ENCODE measurements at places on chromosomes 12 and 14.

DNA sequence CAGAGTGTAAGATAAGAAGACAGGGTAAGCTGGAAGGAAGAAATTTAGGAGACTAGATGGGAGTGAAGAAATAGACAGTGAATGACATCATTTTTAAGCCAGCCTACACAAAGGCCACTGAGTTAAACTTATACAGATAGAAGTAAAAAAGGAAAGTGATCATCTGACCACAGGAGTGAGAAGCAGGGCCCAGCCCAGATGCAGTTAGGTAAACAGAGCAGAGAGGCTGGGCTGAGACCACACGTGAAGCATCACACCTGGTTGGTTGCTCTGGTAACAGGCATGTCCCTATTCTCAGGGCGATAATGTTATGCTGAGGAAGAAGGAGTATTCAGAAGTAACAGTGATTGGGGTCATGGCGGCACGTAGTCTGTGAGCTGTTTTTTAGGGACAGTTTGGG is 1079.4 kb downstream of the AACS start:
- DNase-seq = no peak

DNA sequence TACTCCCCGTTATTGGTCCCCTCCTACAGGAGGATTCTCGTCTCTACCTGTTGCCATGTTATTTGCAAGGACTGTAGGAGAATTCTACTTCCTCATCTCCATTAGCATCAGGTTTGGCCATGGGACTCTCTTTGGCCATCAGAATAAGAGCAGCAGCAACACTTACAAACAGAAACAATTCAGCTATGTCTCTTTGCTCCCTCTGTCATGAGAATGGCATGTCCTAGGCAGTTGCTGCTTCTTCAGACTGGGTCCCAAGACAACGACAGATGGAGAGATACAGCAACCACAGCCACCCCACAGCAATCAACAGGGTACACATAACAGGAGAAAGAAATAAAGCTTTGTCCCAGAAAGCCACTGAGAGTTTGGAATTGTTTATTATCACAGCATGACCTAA is 19.7 kb downstream of the SLC41A2 start:
- no peak for DNase-seq

GRCh38 chr14:34113005-34113511 is 162.2 kb upstream of the EGLN3 start:
- no peak for DNase-seq

DNA sequence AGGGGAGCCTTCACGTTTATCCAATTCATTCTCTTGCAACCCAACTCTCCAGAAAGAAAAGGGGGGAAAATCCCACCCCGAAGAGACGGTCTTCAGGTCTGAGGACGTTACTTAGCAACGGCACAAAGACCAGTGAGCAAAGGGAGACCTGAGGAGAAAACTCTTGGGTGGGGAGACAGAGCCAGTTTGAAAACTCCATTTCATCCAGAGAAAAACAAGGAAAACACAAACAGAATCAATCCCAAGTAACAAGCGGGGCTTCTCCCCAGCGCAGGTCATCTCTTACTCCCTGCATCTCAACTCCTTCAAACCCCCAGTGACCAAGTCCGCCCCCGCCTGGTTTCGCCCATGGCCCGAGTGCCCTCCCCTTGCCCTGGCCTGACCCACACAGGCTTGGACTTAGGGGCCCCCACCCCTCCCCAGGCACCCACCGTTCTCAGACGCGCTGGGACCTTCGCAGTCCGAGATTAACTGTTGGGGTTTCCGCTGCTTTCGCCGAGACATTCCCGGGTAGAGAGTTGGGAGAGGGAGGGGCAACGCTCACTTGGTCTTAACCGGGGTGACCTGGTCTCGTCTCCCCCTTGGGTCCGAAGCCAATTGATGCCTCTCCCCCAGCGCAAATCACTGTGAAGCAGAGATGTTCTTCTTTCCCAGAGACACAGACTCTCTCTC is 10.4 kb upstream of the SALL2 start:
- DNase-seq = no peak

GRCh38 chr12:82981150-82981549 is 294.4 kb downstream of the TMTC2 start:
- DNase-seq = no peak

- DNase-seq = no peak
These were observed 27.4 kb downstream of the ABCD4 start for GRCh38 chr14:74275241-74275841.

GRCh38 chr14:99860219-99860618 is 67.0 kb downstream of the EML1 start:
- no peak for DNase-seq

GRCh38 chr14:76456200-76456599 is 80.3 kb downstream of the ESRRB start:
- DNase-seq = no peak

- DNase-seq = no peak
These were observed 13.7 kb downstream of the DHX37 start for GRCh38 chr12:124975276-124975675.

DNA sequence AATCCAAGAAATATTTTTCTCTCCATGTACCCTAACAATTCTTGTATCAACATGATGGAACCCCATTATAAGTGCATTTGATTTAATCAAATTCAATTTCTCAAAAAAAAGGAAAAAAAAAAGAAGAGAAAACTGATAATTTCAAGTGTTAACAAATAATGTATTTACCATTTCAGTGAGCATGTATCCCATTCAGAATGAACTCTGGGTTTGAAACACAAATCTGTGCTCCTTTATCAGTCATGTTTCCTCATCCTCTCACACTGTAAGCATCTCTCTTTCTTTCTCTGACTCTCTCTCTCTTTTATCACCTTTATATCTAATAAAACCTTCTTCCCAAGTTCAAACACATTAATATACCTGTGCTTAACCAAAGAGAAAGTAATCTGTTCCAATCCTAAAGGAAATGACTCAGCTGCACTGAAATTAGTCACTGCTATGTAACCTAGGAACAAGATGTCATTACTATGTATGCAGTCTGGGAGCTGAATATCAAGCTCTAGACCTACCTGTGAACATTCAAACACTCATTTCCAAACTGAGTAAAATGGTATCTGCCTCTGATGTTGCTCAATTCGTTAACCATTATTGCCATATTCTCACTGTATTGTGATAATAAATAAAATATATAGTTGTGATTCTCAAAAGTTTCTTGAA is 135.0 kb upstream of the LRIG3 start:
- no peak for DNase-seq

DNA sequence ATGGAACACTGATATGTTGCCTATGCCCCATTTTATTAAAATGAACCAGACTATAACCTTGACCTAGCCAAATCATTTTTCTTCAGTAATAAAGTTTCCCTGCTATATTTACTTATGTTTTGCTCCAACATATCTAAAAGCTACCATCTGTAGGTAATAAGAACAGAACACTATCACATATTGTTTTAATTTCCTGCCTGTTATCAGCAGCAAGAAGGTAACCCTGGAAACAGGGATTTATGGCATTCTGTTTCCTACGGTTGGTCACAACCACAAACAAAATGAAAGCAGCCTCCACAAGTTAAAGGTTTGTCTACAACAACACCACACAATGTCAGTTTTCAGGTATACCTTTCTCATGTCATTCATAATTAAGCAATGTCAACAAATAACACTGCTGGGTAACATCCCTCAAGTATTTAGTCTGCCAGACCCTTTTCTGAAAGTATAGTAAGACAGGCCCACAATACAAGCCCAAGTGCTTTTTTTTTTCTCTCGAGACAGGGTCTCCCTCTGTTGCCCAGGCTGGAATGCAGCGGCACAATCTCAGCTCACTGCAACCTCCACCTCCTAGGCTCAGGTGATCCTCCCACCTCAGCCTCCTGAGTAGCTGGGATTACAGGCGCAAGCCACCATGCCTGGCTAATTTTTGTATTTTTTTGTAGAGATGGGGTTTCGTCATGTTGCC is 25.5 kb downstream of the GCH1 start:
- DNase-seq = no peak

DNA sequence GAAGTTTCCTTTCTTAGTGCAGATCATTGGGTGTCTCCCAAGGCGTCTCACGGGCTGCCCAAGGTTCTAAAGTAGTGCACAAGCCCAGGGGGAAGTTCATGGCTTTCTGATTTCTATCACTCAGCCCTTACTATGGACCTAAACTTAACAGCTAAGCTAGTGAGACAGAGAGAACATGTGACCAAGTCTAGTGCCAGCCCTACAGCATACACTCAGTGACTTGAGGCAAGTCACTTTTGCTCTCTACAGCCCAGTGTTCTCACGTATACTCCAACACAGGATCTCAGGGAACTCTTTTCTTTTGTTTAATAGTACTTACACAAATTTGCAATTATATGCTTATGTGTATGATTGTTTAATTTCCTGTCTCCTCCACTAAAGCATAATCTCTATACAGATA is 48.6 kb downstream of the NKX2-1 start:
- DNase-seq = no peak

DNA sequence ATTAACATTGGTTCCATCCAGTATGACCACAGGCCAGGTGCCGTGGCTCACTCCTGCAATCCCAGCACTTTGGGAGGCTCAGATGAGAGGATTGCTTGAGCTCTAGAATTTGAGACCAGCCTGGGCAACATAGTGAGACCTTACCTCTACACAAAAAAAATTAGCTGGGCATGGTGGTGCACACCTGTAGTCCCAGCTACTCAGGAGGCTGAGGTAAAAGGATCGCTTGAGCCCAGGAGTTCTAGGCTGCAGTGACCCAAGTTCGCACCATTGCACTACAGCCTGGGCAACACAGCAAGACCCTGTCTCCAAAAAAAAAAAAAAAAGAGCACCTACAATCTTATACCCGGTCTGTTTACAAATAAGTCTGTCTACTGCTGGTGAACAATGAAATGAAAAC is 9.9 kb downstream of the LTA4H start:
- no peak for DNase-seq

- no peak for DNase-seq
These were observed 1.3 kb downstream of the MBD6 start for GRCh38 chr12:57523706-57524614.

- no peak for DNase-seq
These were observed 152.6 kb downstream of the AKAP6 start for GRCh38 chr14:32481707-32482106.

Measured in stimulated activated CD8-positive, alpha-beta memory T cell treated with anti-CD3 and anti-CD28 coated beads, Interleukin-2, amount 100 ng/mL, for 1 hour (primary cell).